ENCODE measurements at places on chromosomes 5 and 9.

DNA sequence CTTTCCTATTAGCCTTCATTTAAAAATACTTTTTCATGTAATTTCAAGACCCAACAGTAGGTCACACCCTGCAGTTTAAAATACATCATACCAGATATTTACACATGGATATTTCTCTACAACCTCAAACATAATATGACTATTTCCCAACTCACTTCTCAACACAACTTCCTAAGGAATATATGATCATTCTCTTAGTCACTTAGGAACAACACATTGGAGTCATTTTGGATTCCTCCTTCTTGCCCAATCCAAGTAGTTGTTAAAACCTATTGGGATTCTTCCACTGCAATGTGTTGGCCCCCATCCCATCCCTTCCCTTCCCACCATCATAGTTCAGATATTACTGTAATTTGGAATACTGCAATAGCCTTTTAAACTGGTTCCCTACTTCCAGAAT lies 145.5 kb downstream of the DCP2 start:
- peak; percentile 25 for DNase-seq

DNA sequence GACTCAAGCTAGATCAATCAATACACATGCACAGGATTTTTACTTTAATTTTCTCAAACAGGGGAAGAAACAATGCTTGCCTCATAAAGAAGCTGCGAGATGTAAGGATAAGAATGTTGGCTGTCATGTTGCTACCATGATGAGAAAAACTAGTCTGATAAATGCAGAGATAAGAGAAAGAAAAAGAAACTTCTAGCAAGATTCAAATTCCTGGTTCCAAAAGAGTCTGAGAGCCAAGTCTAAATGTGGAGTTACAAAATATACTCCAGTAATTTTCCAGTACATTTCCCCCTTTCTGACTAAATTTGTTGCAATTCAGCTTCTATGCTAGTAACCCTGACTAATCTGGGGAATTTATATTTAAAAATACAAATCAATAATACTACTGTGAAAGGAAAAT lies 10.4 kb upstream of the ANXA1 start:
- DNase-seq, result no peak

GRCh38 chr9:126647585-126648411 lies 34.1 kb downstream of the LMX1B start:
- DNase-seq, result no peak

GRCh38 chr5:135887881-135888614 lies 7.6 kb downstream of the IL9 start:
- DNase-seq, result peak; percentile 78

DNA sequence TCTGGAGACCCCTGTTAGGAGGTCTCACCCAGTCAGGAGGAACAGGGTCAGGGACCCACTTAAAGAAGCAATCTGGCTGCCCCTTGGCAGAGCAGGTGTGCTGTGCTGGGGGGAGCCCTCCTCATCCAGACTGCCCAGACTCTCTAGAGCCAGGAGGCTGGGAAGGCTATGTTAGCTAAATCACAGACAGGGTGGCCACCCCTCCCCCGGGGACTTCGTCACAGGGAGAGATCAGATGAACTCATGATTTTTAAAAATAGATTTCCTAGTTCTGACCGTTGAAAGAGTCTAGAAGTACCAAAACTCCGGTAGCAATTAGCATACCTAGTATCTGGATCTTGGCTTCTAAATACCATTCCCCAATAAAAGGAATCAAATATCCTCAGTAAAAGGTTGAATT lies 35.0 kb upstream of the FOXB2 start:
- no peak for DNase-seq

DNA sequence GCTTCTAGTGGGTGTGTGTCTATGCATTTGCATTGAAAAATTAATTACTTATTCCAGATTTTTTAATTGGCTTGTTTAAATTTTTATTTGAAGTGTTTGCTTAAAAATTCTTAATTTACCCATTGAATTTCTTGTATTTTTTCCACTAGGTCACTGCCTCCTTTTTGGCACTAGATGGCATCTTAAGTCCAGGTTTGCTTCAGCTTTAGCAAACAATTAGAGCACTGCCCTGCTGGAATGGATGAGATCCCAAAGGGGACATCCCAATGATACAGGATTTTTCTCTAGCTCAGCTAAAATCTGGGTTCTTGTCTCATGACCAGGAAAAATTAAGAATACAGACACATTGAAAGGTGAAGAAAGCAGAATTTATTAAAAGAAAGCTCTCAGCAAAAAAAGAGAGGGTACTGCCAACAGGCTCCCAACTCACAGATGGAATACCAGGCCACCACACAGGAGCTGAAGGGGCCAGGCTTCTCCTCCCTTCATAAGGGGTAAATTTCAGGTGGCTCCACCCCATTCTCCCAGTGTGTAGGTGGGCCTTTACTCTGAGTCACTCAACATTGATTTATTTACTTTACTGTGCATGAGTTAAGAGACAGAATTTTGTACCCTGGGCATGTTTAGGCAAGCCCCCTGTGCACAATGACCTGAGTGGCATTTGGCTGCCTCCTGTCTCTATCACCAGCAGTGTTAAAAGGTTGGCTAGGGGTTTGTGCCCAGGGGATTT lies 532.4 kb downstream of the ANXA1 start:
- peak; percentile 86 for DNase-seq

DNA sequence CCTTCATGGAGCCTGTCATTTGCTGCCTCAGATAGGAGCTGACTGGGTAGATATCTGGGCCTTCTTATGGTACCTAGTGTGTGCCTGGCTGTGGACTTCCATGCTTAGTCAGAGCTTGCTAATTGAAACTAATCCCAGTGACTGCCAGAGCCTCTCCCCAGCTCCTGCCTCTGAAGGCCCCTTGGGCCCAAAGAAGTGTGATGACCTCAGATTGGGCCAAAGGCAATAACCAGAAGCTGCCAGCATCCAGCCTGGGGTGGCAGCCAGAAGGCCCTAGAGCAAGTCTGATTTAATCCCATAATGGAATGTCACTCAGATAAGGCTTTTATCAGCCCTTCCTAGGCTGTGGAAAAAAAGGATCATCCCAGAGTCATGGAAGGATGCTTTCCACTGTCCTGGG lies 17.1 kb upstream of the CDC23 start:
- DNase-seq, result peak; percentile 18

DNA sequence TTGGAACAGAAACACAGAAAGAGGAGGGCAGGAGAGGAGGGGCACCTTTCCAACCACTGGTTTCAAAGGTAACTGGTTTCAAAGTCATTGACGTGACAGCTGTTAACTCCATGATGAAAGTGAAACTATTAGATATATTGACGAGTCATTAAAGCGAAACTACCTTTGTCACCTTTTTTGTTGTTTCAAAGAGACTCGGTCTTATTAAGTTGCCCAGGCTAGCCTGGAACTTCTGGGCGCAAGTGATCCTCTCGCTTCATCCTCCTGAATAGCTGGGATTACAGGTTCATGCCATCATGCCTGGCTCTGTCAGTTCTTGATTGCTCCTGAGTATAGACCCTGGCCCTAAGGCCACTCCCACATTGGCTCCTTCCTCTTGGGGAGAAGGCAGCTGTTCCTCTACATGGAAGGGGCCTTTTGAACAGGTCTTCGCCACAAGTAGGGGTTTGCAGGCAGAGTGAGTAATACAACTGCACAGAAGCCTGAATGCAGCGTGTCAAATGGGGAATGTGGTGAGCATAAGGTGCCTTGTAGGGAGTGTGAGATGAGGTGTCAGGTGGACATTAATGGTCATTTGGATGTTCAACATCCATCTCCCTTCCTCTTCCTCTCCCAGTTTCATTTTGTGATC lies 3.4 kb upstream of the F12 start:
- DNase-seq, result no peak

DNA sequence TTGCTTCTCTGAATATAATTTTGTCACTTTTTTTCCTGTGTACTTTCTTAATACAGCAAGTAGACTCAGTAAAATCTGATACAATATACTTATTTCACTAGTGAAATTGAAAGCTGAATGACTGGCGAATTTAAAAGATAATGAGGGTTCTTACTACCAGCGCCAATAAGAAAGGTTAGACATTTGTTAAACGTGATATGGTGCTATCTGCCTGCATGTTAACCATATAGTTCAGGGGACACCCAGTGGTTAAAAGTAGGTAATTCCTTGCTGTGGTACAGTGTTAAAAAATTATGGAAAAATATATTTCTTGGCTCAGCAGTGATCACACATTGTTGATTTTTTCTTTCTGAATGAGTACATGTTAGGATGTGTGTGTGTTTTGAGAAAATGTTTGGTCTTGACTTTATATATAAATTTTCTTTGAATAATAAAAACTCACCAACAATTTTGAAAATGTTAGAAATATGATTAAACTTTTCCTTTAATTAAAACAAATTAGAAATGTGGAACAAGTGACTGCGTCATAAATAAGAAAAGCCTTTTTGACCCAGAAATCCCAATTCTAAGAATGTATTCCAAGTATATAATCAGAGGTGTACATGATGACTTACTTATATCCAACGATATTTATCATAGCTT lies 25.8 kb downstream of the CAST start:
- peak; percentile 77 for DNase-seq

- DNase-seq, result no peak
Observed at GRCh38 chr9:75612754-75613153, 277.7 kb upstream of the PCSK5 start.

DNA sequence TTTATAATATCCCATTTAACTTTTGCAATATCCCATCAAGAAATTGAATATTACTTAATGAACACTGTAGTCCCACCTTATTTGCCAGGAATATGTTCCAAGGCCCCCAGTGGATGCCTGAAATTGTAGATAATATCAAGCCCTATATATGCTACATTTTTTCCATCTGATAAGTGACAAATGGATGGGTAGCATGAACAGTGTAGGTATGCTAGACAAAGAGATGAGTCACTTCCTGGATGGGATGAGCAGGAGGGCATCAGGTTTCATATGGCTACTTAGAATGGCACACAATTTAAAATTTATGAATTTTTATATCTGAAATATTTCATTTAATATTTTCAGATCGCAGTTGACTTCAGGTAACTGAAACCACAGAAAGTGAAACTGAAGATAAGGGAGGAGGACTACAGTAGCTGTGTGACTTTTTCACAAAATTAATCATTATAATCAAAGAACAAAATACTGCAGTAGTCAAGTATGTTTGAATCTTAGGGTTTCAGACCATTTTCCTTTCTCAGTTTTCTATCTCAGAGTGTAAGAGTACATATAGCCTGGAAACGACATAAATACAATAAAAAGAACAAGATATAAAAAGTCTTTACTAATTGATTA lies 636.4 kb upstream of the ARRDC3 start:
- DNase-seq, result peak; percentile 27

- no peak for DNase-seq
Observed at GRCh38 chr5:139273322-139273571, 20.3 kb upstream of the MATR3 start.

- DNase-seq, result no peak
Observed at GRCh38 chr5:159471904-159472303, 141.6 kb upstream of the IL12B start.
